Activated CD4-positive, alpha-beta T cell treated with anti-CD3 and anti-CD28 coated beads, Interleukin-2, amount 50 U/mL, for 16 hours (primary cell): ENCODE measurements at places on chromosomes 1 and 21.

DNA sequence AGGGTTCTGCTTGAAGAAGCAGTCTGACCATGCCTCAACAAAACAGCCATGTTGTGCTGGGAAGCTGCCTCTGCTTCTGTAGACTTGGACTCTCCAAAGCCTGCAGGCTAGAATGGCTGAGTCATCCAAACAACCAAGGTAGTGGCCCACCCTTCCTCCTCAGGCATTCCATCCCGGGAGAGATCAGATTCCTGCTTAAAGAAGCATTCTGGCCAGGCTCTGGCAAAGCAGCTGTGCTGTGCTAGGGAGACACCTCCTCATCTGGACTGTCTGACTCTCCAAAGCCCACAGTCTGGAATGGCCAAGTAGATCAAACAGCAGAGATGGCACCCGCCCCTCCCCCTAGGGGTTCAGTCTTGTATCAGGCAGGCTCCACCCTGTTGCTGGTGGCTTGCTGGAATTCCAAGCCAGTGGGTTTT, 38.3 kb upstream of the F3 start:
- DNase-seq, result no peak

GRCh38 chr1:89962024-89962741, 32.7 kb upstream of the ZNF326 start:
- no peak for DNase-seq

DNA sequence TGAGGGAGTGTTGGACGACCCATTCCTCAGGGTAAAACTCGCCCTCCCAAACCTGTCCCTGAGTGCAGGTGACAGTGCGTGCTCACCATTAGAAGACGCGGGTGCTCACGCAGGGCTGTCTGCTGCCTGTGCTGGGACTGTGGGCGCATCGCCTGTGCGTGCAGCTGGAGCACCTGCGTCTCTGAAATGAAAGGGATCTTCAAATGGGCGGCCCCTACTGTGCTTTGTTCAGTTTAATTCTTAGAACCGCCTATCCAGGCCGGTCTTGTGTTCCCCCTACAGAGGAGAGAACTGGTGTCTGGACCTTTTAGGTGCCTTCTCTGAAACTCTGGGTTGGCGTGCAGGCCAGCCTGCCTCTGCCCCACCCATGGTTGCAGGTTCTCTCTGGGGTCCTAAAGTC, 125.8 kb downstream of the PCBP3 start:
- no peak for DNase-seq

DNA sequence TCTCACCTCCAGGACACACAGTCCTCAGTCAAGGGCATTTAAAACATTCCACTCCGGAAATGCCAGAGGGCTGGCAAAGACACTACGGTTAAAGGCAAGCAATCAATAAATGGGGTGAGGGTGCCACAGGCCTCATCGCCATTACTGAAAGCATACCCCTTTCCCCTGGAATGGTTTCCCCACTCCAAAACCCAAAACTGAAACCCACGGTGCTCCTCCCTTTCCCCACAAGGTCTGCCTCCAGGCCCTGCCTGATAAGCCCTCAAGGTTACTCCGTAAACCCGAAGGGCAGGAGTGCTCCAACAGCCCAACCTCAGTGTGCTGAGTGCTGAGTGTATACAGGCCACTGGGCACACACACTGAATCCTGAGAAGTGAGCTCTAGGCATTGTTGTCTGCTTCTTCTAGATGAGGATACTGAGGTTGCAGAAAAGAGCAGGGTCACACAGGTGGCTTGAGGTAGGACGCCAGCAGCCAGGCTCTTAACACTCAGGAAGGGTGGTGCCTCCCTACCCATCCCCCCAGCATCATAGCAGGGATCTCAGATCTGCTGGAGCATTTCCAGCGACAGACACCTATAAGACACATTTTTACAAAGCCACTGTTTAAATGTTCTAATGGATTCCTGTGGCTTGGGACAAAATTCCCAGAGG, 29.0 kb downstream of the SSBP3 start:
- no peak for DNase-seq

GRCh38 chr1:165542647-165543046, 1.2 kb upstream of the LRRC52 start:
- no peak for DNase-seq
